ENCODE measurements at places on chromosomes 16 and 17. TPM values are rescaled to one million over a fixed set of nuclear protein-coding genes. Genes with fewer than 3 reads are reported as not detected.

The HAS3 gene
- 0.81 TPM for total RNA-seq

The CD300H gene
- not detected for total RNA-seq

The CHD9NB gene
- total RNA-seq, result 2.3 TPM

The PPP4C gene
- total RNA-seq, result 70.8 TPM

The ANKFN1 gene
- total RNA-seq, result not detected

The ARL5C gene
- total RNA-seq, result 2.1 TPM

The STH gene
- total RNA-seq, result not detected

The NPIPA8 gene
- total RNA-seq, result not detected

The MYH11 gene
- total RNA-seq, result not detected

The CD79B gene
- not detected for total RNA-seq

Measured in fibroblast of the aortic adventitia (primary cell).